NCI-H510A (cell line): ENCODE measurements at places on chromosomes 7 and 10.

DNA sequence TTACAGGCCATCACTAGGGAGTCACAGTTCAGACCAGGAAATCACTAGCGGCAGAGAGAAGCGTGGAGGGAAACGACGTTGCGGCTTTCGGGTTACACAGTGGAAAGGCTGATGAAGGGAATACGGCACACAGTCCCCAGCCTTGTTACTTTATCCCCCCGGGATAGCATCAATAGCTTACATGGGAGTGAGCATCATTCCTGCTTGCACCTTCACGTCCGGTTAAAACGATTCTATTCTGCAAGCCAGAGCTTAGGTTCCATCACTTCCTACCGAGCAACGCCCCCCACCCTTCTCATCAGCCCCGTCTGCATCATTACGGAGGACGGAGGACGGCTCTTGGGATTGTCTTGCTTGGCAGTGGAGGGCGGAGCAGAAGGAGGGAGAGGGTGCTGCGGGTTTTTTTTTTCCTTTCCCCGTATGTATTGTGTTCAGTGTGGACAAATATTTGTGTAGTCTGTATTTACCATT is 124.9 kb downstream of the CLEC2L start:
- no peak for DNase-seq

DNA sequence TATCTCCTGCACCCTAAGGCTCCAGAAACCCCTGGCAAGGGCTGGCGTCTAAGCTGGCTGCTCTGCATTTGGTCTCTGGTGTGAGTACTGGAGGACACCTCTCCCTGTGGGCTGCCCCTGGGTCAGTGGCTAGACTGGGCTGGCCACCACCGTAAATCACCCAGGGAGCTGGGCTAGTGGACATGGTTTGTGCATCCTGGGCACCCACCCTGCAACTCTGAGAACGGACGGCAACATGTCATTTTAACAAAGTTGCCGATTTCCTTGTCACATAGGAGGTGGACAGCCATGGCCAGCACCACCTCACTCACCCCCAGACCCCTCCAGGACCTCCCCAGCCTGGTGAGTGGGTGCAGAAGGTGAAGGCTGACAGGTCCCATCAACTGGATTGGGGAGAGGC is 26.8 kb upstream of the PCBD1 start:
- DNase-seq, result no peak

DNA sequence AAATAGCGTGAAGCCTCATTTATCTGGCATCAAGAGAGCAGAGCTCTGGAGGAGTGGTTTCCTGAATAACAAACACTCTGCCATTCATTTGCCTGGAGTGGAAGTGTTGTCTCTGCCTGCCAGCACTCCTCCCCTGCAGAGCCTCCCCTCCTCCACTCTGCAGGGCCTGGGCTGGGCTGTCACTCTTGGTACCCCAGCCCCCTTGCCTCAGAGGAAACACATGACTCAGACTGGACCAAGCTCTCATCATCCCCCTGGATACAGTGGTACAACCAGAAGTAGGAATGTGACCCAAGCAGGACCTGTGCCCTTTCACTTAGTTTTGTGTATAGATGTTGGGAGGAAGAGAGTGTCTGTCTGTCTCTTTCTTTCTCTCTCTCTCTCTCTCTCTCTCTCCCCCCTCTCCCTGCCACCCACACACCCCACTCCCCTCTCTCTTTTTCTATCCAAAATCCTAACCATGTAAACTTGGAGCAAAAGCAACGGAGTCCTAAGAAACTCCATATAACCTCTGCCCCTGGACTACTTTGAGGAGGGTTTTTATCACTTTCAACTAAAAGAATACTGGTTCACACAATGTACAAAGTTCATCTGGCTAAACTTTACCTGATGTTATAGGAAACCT is 43.9 kb downstream of the DOCK4 start:
- DNase-seq, result peak; percentile 34

GRCh38 chr10:33273295-33274002 is 61.0 kb downstream of the NRP1 start:
- DNase-seq, result no peak

DNA sequence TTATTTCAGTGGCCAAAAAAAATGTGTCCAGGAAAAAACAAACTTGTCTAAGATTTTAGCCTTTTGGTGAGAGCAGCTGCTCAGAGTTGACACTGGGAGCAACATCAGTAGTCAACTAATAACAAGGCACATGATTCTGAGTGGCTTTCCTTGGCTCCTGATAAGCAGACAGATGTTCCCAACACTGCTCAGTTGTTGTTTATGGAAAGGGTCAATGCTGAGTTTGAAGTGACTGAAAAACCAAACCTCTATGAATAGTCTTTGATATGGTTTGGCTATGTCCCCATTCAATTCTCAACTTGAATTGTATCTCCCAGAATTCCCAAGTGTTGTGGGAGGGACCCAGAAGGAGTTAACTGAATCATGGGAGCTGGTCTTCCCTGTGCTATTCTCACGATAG is 12.3 kb downstream of the DYDC1 start:
- DNase-seq, result no peak

- no peak for DNase-seq
These were observed 209.5 kb upstream of the KCTD7 start for GRCh38 chr7:66419210-66419609.

DNA sequence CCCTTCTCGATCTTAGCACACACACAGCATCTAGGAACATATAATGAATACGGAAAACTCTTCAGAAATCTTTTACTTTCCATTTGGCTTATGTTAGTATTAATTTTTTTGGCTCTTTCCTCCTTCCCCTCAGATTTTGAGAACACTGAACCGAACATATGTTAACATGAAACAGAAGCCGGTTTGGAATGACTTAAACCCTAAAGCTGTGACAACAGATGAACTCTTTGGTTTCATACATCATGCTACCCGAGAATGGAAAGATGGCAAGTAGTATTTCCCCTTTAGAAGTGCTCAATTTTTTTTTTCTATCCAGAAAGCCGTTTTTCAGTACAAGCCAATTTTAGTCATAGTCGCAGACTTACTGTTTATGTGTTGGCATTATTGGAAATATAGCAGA is 164.7 kb downstream of the DNAH11 start:
- DNase-seq, result no peak

DNA sequence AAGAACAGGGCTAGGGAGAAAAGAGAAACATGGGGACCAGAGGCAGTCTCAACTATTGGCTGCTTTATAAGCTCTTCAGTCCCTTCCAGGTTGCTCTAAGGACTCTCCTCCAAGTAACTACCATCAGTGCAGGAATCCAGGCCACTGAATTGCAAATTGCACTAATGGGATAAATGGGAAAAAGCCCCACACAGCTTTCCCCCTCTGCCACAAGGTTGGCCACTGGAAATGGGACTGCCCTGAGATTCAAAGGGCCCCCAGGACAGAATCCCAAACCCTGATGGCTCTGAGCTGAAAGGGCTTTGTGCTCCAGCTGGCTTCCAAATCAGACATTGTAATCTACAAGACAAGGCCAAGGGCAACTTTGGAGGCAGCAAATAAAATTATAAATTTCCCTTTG is 633.2 kb downstream of the ACTR3B start:
- no peak for DNase-seq

GRCh38 chr7:2019461-2019710 is 213.4 kb downstream of the MAD1L1 start:
- DNase-seq, result no peak

DNA sequence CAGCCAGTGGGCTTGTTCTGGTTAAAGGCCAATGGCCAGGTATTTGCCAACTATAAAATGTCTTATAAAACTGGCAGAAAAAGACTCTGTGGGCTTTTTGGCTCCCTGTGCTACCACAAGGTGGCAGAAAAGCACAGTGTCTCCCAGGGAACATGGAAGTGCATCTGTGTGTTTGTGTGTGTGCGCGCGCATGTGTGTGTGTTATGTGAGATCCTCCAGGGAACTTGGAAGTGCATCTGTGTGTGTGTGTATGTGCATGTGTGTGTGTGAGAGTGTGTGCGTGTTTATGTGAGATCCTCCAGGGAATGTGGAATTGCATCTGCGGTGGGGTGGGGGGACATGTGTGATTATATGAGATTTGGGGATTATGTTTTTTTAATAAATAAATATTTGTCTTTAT is 30.2 kb upstream of the ABI1 start:
- DNase-seq, result no peak

GRCh38 chr10:58797356-58797755 is 284.7 kb downstream of the BICC1 start:
- DNase-seq, result no peak

DNA sequence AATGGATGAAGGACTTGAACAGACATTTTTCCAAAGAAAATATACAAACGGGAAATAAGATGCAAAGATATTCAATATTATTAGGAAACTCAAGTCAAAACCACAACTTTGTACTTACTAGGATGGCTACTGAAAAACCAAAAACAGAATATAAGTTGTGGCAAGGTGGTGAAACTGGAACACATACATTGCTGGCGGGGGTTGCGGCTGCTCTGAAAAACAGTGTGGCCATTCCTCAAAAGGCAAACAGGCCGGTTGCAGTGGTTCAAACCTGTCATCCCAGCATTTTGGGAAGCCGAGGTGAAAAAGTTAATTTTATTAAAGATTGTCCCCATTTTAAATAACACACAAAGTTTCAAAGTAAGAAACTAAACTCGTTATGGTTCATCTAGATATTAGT is 9.9 kb upstream of the ZNF713 start:
- DNase-seq, result no peak

DNA sequence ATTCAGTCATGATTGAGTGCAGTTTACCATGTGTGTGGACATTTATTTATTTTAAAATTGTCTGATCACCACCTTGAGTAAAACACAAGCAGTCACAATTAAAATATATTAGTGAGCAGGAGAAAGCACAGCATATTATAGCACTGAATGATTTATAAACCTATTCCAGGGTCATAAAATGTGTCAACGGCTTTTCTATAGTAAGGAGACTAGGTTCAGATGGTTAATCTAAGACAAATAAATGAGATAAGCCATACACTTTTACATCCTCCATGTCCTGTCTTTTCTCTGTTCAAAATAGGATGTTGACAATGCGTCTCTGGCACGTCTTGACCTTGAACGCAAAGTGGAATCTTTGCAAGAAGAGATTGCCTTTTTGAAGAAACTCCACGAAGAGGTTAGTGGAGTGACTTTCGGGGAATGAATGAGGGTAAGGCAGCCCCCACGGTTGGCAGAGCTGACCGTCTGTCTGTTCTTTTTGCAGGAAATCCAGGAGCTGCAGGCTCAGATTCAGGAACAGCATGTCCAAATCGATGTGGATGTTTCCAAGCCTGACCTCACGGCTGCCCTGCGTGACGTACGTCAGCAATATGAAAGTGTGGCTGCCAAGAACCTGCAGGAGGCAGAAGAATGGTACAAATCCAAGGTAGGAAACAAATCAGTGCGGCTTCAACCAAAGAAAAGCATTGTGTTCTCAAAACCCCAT is 5.4 kb downstream of the VIM start:
- no peak for DNase-seq

DNA sequence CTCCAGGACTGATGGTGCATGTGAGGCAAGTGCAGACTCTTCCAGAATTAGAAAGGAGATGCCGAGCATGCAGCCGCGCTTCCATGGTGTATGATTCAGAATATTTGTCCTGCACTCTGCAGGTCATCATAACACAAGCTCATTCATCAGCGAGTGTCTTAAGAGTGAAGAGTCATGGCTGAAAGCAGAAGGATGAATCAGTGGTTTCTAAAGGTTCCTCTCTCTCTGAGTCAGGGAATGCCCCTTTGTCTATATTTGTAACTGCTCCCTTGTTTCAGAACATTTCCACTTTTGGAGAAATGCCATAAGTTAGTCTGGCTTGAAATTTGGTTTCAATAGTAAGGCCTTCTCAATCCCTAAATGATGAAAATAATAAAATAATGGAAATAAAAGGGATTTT is 52.3 kb downstream of the HECW1 start:
- no peak for DNase-seq

DNA sequence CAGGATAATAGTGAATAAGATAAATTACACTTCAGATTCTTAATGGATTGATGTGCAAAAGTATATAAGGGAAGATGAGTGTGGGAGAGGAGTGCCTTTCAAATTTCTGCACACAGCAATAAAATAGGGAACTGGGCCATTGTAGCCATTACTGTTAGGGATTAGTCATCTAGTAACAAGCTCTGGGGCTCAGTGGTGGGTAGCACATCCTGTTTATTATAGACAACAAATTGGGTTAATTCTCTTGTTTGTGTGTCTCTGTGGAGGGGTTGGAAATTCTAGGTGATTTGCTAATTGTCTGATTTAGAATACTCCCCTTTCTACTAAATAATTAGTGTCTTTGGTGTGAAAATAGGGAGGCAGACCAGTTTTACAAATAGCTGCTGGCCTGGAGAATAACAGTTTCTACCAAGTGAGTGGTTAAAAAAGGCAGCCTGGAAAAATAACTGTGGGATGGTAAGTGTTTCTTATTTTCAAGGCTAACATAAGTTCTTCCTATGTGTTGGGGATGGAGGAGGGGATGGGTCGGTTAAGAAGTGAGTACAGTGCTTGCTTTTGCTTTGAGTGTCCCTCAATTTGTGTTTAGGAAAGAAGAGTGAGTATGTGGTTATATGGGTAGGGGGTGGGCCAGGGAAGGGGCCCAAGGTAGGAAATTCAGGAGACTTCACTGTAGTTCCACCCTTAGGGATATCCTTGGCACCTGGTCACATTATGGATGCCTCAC is 43.3 kb upstream of the TMEM248 start:
- DNase-seq, result no peak

DNA sequence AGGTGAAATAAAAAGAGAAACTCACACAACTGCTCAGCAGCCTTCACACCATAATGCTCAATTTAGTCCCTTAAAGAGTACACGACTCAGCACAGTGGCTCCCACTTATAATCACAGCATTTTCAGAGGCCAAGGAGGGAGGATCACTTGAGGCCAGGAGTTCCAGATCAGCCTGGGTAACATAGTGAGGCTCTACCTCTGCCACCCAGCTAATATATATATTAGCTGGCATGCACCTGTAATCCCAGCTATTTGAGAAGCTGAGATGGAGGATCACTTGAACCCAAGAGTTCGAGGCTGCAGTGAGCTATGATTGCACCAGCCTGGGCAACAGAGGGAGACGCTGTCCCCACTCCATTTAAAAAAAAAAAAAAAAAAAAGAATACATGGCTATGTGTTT is 2.2 kb downstream of the ITIH2 start:
- no peak for DNase-seq

DNA sequence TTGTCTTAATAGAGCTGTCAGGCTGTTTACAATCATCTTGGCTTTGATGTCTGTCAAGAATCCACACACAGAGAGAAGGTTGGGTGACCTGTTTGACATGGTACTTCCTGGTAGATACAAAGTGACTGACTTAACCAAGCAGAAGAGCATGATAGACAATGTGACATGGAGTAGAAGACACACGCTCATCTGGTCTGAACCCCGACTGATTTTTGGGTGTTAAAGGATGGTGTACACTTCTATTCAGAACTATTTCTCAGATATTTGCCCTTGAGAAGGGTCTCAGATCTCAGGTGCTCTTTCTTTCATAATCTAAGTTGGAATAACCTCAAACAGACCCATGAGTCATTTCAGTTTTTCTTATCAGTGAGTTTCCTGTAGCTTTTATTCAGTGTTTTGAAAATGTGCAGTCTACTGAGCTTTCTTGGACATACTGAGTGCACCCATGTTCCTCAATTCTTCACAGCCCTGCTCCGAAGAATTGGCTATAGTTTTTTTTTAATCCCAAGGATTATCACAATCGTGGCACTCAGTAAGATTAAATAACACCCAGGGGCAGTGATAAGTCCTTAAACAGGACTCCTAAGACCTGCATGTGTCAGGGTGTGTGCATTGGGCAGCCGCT is 46.4 kb upstream of the NXPH1 start:
- no peak for DNase-seq
